Progenitor cell of endocrine pancreas (in vitro differentiated cells): ENCODE measurements at places on chromosomes 16 and 17.
A peak's percentile ranks its signal among the peaks of the same experiment; 100 is the strongest.

- DNase-seq, result no peak
These were observed 119.4 kb upstream of the METRNL start for GRCh38 chr17:82959990-82960418.

GRCh38 chr16:11636172-11636721, 32.0 kb upstream of the SNN start:
- peak; percentile 52 for DNase-seq

DNA sequence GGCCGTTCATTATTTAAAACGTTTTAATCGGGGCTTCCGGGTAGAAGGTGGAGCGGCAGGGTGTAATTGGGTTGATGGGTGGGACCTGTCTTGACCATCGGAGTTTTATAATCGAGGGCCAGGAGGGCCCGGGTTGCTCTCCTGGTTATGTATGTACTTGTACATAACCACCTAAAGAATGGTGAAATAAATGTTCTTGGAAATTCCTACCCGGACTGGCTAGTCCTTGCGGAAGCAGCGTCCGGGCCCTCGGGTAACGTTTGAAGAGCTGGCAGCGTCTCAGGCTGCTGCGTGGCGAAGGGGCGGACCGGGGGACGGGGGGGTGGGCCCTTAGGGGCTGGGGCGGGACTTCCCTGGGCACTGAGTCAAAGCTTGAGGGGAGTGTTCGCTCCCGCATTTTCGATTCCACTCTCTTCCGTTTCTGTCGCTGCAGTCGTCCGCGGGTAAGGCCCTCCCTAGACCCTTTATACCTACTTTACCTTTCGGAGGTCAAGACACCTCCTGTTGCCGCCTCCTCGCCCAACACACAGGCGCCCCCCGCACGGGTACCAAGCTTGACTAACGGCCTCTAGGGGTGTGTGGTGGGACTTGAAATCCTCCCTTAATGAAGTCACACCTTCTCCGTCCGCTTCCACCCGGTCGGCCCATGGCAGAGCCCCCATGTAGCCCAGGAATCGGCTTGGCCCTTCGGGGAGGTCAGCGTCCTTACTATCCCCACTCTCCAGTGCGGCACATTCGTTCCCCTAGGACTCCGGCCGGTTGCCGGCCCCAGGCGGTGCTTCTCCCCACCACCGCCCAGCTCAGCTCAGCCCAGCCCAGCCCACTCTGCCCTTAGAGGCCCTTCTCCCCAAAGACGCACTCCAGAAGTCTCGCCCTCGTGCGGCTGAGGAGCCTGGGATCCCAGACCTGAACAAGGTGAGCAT, at the start of gene TMEM106A:
Gene TMEM106A, plus strand, starts transcription at position 396 of the 923 bp plus-strand sequence. CDS start 1,167 bp downstream, outside the sequence.
- peak; percentile 32 for DNase-seq

GRCh38 chr17:72122010-72122764, 1.4 kb downstream of the SOX9 start:
- DNase-seq, result no peak

DNA sequence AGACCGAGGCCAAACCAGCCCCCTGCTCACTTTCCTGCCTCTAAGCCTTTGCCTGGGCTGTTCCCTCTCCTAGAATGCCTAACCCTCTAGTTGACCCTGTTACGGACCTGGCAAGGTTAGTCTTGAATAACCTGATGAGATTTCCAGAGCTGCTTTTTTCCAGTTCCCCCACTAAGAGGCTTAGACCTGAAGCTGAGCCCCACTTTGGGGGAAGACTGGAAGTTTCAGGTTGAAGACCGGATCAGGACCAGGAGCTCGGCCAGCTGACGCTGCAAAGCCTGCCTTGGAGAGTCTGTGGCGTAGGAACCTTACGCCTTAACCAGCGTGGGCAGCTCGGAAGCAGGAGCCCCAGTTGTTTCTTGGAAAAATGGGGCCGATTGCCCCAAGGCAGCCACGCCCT, 129.8 kb downstream of the OR1D5 start:
- DNase-seq, result no peak

GRCh38 chr16:88347656-88348376, 34.9 kb upstream of the ZNF469 start:
- no peak for DNase-seq

DNA sequence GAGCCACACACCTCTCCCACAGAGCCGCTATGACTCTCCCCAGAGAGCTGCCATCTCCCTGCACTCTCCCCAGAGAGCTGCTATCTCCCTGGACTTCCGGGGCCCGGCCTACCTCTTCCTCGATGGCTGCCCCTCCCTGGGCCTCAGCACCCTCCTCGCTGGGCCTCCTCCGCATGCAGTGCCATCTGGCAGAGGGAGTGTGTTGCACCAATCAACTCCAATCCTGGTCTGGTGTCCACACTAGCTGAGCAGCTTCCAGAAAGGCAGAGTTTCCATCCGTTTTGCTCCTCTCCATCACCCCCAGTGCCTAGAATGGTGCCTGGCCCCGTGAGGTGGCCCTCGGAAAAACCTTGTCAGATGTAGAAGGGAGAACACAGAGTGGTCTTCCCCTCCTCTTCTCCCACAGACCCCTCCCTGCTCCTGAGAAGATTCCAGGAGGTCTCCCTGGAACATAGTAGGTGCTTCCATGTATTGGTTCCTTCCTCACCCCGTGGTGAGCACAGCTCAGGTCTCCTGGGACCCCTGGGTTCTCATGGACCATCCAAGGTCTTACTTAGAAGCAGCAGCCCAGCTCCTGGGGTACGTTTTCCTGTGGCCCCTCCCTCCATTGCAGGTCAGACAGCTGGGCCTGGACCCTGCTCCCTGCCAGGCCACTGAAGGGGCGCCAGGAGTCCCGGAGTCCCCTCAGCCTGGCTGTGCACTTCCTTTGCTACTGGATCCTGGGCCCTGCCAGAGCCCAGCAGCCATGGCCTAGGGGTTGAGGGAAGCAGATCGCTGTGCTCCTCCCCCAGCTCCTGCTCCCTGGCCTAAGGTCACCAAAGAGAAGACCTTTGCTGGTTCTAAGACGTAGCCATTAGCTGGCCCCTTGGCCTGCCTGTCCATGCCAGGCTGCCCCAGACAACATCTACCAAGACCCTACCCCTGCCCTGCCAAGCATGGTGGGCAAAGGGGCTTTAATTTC, 233.8 kb upstream of the GSE1 start:
- DNase-seq, result no peak

DNA sequence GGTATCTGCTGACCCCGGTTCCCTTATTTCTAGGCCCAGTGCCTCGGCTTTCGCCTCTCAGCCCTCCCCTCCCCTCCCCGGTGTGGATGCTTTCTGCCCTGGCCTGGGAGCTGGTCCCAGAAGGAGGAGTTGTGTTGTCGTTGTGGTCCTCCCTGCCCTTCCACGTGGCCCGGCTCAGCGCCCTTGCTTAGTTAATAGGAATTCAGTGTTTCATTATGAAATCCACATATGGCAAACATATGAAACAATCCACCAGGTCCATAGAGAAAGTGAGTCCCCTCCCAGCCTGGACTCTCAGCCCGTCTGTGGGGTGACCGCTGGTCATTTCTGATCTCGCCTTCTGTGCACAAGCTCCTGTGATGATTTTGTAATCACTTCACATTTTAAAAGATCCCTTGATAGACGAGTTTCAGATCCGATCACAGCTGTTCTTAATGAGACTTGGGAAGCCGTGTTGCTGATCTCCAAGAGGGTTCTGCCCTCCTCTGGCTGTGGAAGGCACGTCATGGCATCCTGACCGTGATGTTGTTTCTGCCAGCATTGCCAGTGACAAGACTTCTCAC, 112.1 kb downstream of the BANP start:
- DNase-seq, result no peak

- DNase-seq, result no peak
These were observed 3.1 kb upstream of the ATXN7L3 start for GRCh38 chr17:44202756-44203155.

GRCh38 chr17:77352441-77352840, 211.7 kb downstream of the SEC14L1 start:
- no peak for DNase-seq

DNA sequence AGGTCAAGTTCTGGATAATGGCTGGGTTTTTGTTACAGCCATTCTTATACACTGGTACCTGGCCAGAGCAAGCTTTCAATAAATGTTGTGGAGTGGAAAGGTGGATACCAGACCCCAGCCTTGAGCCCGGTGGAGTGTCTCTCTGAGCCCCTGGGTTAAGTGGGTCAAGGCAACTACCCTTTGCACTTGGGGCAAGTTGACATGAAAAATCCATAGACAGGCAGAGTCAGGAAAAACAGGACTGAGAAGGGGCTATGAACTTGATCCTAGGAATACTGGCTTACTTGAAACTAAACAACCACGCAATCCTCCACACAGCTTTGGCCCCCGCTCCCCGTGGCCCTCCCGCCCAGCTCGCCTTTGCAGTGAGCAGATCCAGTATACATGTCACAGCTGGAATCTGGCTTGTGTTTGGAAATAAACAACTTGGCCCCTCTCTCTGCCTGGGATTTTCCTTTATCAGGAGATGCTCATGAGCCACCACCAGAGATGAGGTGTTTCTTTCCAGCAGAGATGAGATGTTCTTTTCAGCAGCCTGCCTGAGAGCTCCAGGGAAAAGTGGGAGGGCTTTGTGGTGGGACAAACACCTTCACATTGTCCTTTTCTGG, 65.9 kb downstream of the KSR1 start:
- no peak for DNase-seq

- no peak for DNase-seq
These were observed 190.6 kb downstream of the MAF start for GRCh38 chr16:79409978-79410377.

DNA sequence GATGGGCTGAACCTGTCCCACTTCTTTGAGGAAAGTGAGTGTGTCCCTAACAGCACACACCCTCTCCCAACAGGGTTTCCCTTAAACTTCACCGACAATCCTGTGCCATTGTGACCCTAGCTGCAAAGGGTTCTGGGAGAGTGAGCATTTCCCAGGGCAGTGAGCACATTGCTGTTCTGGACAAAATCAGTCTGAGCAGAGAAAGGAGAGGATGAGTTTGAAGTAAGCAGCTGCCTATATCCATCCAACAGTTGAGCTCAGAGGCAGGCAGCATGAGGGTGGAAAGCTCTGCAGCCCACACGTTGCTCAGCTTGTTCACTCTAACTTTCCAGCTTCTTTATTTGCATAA, 296.5 kb upstream of the MAF start:
- no peak for DNase-seq

GRCh38 chr17:68832109-68832802, 122.9 kb downstream of the ABCA8 start:
- no peak for DNase-seq

DNA sequence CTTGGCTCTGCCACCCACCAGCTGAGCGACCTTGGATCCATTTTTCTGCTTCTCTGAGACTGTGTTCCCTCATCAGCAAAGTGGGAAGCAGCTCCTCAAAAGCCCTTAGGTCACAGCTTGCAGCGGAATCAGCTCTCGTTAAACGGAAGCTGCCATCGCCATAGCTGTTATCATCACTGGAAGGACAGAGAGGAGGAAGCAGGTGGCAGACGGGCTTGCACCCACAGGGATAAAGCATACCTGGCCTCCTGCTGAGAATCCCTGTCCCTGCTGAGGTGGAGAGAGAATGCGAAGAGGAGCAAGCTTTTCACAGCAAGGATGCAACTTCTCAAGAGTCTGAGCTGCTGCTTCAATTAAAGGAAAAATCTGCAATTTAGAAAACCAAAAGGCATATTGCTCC, 106.6 kb downstream of the CLEC16A start:
- no peak for DNase-seq

DNA sequence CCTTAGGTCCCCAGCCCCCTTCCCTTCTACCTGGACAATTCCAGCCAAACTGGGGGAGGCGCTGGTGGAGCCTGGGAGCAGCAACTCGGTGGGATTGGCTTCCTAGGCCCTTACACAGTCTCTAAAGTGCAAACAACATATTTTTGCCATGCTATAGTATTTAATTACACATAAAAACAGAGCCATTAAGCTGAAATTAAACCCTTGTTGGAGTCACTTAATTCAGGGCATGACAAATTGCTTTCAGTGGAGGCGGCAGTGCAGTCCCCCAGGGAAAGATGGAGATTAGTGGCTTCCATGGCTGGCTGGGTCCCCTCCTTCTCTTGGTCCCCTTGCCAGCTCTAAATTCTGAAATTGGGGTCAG, 17.3 kb downstream of the IGFBP4 start:
- no peak for DNase-seq

GRCh38 chr17:2043785-2044184, 2.0 kb downstream of the OVCA2 start:
- DNase-seq, result no peak
